8988T (cell line): ENCODE measurements at places on chromosomes 4 and X.
A peak's percentile ranks its signal among the peaks of the same experiment; 100 is the strongest.

- no peak for DNase-seq
Measured at GRCh38 chrX:25025615-25026014, 9.8 kb upstream of the ARX start.

GRCh38 chr4:168748807-168749206 is 252.0 kb downstream of the PALLD start:
- DNase-seq, result no peak

- no peak for DNase-seq
Measured at GRCh38 chr4:176443117-176443516, 123.4 kb downstream of the SPCS3 start.

GRCh38 chrX:131782646-131783045 is 238.8 kb downstream of the OR13H1 start:
- DNase-seq, result no peak

- no peak for DNase-seq
Measured at GRCh38 chr4:83724485-83725335, 188.8 kb downstream of the GPAT3 start.

- no peak for DNase-seq
Measured at GRCh38 chr4:137957806-137958205, 284.3 kb downstream of the SLC7A11 start.

- no peak for DNase-seq
Measured at GRCh38 chrX:118621081-118621759, 106.2 kb upstream of the IL13RA1 start.

GRCh38 chr4:123976285-123976684 is 579.7 kb downstream of the SPRY1 start:
- DNase-seq, result no peak

DNA sequence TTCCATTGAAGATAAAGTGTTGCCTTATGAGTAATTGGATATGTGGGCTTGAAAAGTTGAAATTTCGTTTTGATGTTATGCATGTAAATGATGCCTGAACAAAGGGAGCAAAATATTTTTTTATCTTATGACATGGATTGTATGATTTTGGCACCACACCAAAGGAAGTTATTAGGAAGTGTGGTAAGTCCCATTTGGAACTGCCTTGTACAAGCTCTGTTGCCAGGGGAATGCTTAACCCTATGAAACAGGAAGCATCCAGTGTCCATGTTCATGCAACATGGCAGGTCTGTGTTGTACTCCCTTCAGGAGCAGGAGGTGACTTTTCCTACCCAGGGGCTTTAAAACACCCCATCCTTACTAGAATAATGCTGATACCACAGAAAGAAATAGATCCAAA is 13.2 kb downstream of the SMPX start:
- no peak for DNase-seq

- no peak for DNase-seq
Measured at GRCh38 chr4:83686166-83686565, 150.3 kb downstream of the GPAT3 start.

DNA sequence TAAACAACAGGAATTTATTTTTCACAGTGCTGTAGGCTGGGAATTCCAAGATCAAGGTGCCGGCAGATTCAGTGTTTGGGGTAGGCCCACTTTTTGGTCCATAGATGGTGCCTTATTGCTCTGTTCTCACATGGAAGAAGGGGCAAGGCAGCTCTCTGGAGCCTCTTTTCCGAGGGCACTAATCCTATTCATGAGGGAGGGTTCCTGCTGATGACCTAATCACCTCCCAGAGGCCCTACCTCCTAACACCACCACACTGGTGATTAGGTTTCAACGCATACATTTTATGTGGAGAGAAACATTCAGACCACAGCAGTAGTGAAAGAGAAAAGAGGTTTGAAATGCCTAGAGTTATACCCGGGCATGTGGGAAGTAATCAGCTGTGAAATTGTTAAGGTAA is 1.4 kb upstream of the POLA1 start:
- no peak for DNase-seq

DNA sequence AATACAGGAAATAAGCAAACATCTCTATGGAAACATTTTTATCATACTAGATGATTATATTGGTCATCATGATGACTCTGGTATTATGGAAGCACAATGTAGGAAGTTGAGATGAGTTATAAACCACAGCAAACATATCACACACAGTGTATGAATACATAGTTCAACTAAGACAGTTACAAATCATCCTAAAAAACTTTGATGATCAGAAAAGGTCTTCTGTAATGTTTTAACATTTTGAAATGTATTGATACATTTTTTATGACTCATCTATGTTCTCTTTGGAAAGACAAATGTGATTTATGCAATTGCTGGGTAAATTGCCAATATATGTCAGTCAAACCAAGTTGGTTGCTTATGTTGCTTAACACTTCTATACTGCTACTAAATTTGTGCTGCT is 4.8 kb downstream of the CXCL3 start:
- DNase-seq, result no peak

DNA sequence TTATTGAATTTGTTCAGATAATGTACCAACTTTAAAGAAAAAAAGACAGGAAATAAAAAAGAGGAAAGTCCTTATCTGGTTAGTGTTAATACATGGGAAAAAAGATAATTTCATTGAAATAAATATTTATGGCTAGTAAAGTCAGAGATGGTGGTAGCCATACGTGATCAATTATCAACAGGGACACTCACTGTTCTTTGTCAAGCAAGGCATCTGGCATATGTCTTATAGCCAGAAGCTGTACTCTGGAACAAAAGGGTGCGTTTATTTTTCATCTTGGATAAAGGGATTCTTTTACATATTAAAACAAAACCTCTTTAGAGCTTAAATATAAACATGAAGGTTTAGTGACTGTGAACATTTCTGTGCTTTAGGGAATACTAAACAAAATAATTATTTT is 26.7 kb downstream of the HDX start:
- DNase-seq, result no peak

- DNase-seq, result peak; percentile 30
Measured at GRCh38 chr4:179867300-179867878, 2375.8 kb upstream of the TENM3 start.

- no peak for DNase-seq
Measured at GRCh38 chr4:78520808-78521226, 30.8 kb upstream of the ANXA3 start.

GRCh38 chr4:99841129-99841528 is 24.5 kb downstream of the DAPP1 start:
- DNase-seq, result no peak

DNA sequence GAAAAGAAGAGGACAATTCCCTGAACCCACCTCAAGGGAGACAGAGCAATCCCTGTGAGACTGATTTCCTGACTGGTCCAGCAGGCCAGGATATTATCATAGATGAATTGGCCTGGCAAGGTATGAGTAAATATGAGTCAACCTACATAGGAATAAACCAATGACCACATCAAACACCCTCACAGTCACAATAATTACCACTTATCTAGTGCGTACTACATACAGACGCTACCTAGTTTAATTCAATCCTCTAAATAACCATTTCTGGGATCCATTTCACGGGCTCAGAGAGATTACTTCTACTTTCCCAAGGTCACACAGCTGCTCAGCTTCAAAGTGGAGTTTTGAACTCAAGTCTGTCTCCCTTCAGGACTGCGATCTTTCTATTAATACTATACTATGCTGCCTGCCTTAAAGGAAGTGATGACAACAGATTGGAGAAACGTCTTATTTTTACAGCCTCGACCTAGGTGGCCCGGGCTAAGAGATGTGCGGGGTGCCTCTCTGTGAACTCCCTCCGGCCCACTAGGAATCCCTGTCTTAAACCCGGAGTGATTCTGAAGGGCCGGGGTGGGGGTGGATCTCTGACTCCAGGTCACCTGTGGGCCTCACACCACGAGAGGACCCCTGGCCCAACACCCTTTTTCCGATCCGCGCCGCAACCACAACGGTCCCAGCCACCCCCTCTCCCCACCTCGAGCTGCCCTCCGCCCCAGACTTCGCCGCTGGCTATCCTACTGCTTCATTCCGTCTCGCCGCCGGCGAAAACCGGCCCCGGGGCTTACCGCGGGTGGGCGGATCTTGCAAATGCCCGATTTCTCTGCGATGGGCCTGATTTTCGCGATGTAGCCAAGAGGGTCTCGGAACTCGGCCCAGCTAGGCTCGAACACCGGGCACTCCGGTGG is 800 bp downstream of the KDM5C start:
- no peak for DNase-seq

DNA sequence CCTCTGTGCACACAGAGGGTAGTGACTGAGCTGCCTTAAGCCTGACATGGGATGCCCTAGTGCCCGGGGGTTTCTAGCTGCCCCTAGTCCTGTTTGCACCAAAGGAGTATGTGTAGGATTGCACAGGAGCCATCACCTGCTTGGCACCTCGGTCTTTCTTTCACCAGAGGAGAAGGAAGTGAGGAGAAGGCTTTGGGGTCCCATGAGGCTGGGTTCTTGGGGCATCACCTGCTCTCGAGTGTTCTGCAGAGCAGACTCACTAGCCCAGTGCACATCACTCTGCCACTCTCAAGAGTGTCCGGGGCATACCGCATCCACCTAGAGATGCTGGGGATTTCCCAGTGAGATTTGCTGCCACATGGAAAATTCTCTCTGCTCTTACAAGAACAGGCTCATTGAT is 40.5 kb upstream of the GPR78 start:
- DNase-seq, result peak; percentile 13

- DNase-seq, result peak; percentile 48
Measured at GRCh38 chr4:25032126-25032525, 1.4 kb upstream of the LGI2 start.

GRCh38 chrX:69504626-69505612 is 793 bp downstream of the NALF2 start:
- no peak for DNase-seq

DNA sequence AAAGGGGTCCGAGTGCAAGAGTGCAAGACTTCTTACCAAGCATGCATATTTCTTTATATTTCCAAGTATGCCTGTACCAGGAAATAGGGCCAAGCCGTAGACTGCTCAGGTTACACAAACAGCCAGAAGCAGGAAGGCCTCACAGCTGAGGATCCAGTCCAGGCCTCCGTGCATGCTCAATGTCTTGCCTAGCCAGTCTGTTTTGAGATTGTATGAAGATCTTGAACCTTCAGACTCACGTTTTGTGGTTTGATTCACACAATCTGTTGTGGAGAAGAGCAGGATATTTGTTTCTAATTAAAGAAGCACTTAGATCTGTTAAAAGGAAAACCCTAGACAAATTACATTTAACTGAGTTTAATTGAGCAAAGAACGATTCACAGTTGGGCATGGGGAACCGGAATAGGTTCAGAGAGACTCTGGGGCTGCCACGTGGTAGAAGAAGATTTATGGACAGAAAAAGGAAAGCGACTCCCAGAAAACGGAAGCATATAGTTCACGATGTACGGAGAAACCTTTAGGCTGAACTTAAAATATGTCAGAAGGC is 1.2 kb downstream of the MGST2 start:
- no peak for DNase-seq

GRCh38 chr4:123444290-123444731 is 47.7 kb downstream of the SPRY1 start:
- DNase-seq, result no peak

GRCh38 chr4:7156761-7157488 is 35.4 kb upstream of the SORCS2 start:
- DNase-seq, result no peak

DNA sequence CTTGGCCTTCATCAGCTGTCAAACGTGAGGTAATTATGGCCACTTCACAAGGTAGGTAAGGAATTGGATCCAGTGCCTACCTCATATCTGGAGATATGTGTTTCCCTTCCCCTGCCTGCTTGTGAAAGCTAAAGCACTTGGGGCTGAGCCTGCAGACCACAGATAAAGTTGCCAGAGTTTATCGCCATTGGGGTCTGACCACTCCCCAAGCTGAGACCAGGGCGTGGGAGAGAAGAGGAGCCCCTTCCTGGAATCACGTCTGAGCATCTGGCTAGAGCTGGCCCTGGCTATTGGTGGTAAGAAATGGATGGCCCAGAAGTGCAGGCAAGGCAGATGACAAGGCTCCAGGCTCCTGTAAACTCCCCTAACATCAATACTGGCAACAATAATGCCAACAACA is 2.7 kb downstream of the ALAS2 start:
- no peak for DNase-seq

DNA sequence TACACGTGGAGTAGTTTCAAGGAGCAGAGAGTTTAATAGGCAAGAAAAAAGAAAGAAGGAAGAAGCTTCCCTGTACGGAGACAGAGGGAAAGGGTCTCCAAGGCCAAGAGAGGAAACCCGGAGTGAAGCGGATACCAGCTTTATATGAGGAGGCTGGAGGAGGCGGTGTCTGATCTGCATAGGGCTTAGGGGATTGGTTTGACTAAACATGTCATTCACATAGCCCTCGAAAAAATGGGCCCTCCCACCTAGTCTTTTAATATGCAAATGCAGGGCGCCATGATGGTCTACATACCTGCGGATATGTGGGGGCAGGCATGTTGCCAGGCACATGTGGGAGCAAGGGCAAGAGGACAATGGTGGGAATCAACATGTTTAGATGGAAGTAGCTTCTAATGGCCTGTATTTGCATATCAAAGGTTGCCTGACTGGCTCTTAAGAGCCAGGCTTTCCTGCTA is 103.1 kb upstream of the UGT8 start:
- DNase-seq, result no peak

DNA sequence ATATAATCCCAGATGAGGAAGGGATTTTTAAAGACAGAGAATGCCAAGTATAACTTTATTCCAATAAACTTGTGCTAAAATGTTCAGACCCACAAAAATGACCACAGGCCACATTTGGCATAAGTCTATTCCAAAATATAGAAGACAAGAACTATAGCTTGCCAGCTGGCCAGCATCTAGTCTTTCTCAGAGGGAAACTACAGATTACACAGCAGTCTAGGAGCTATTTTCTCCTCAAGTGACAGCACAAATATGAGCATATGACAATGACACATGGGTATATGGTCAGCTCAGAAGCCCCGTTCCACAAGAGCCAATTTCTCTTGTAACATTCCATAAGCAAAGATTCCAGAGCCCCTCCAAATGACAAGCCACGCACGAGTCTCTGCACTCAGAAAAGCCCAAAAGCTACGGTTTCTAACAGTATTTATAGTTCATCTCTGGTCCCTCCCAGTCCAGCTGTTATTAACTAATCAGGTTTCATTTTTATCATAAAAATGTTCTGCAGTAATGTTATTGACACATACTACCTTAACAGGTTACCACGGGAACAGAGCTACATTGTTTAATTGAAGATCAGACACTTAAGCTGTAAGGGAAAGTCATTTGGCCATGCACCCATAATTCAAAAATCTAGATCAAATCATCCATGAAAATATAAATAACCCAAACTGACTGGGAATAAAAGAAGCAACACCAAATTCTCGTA is 70.3 kb downstream of the RAB28 start:
- no peak for DNase-seq

- DNase-seq, result no peak
Measured at GRCh38 chr4:114019969-114020358, 40.5 kb upstream of the ARSJ start.

DNA sequence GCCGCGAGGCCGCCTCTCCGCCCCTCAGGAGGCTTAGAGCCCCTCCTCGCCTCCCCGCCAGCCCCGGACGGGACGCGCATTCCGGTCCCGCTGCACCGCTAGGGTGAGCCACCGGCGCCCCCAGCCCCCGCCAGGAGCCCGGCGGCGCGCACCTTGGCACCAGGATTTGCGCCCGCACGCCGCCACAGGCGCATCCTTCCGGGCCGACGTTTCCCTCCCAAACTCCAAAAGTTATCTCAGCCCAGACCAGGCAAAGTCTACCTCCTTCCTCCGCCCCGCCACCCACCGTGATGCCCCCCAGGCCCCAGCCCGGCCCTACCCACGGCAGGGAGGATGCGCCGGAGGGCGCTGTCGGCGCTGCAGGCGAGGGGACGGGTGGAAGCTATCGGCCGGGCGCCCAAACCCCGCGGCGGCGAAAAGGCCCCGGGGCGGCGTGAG is 538 bp downstream of the SCML2 start:
- peak; percentile 43 for DNase-seq

GRCh38 chr4:55399581-55399980 is 3.8 kb downstream of the TMEM165 start:
- DNase-seq, result no peak

GRCh38 chr4:117529401-117529800 is 444.0 kb upstream of the TRAM1L1 start:
- no peak for DNase-seq
